Brain pericyte (primary cell): ENCODE measurements at places on chromosomes 6 and 20.

DNA sequence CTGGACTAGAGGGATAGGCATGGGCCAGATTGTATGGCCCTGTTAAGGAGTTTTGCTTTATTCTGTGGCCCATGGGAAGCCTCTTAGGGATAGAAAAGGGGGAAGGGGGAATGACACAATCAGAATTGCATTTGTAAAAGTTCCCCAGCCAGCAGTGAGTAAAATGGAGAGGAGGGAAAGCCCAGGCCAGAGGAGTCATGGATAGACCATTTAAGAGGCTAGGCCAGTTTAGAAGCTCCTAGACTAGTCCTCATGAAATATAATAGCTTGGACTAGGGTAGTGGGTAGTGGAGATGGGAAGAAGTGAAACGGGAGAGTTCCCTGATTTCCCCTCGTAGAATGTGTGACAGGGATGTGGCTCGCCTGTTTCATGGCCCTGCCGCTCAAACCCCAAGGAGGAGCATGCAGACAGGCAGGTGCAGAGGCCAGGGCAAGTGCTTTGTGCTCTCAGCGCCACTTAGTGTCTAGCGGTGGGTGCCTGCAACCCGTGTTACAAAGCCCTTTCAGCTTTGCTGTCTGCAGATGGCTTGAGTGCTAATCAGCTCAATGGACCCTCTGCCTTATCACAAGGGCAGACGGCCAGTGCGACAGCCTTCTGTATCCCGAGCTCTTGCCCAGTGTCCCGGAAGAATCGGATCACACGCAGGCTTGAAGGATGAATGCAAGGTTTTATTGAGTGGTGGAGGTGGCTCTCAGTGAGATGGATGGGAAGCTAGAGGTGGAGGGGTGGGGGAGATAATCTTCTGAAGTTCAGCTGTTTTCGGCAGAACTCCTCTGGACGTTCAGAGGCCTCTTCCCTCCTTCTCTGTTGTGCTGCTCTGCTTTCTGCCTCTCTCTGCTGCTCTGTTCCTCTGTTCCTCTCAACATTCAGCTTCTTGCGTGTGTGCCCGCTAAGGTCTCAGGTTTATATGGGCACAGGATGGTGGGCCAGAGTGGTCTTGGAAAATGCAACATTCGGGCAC, 141.1 kb downstream of the CEP57L1 start:
- no peak for DNase-seq

DNA sequence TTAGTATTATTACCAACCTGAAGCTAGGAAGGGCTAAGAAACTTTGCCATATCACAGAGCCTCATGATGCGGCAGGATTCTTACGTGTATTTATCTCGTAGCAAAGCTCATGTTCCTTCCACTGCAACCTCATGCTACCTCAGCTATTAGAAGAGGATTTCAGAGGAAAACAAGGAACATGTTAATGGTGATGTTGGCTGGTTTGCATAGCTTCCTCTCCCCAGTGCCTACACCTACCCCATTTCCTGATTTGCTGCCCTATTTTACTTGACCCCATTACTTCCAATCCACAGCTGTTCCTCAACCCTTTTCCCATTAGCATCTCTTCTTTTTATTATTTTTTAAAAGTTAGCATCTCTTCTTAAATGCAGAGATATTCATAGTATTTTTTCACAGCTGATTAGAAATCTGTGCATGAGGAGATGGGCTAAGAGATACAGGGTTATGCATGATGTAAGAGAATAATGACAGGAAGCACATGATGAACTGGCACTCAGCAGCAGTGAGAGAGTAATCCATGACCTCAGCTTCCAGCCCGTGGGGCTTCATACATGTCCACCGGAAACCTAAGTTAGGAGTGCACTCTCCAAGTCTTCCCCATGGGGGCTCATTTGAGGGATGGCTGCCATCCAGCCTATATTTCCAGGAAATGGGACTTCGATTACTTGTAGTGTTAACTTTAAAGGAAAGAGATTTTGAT, 106.1 kb upstream of the ASF1A start:
- no peak for DNase-seq

DNA sequence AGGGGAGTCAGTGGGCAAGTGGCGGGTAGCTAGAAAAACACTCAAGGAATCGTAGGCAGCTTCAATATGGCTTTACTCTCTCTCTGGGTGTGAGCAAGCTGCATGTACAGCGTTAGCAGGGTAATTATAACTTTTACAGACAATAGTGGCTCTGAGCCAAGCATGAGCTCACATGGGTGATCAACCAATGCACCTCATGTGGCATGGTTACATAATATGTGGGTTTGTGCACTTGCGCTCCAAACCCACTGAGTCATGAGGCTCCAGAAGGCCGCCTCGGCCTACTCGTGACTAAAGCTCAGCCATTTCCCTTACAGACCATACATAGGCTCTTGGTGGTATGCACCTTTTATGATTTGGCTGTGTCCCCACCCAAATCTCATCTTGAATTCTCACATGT, 78.4 kb upstream of the FBXL4 start:
- DNase-seq = no peak

- no peak for DNase-seq
These were observed 7.2 kb upstream of the CTCFL start for GRCh38 chr20:57532104-57532503.

- DNase-seq = no peak
These were observed 251.8 kb upstream of the PRND start for GRCh38 chr20:4469910-4470309.

- no peak for DNase-seq
These were observed 6.4 kb downstream of the FBXL4 start for GRCh38 chr6:98941319-98941718.

- no peak for DNase-seq
These were observed 84.5 kb upstream of the SNAP25 start for GRCh38 chr20:10134176-10134575.

DNA sequence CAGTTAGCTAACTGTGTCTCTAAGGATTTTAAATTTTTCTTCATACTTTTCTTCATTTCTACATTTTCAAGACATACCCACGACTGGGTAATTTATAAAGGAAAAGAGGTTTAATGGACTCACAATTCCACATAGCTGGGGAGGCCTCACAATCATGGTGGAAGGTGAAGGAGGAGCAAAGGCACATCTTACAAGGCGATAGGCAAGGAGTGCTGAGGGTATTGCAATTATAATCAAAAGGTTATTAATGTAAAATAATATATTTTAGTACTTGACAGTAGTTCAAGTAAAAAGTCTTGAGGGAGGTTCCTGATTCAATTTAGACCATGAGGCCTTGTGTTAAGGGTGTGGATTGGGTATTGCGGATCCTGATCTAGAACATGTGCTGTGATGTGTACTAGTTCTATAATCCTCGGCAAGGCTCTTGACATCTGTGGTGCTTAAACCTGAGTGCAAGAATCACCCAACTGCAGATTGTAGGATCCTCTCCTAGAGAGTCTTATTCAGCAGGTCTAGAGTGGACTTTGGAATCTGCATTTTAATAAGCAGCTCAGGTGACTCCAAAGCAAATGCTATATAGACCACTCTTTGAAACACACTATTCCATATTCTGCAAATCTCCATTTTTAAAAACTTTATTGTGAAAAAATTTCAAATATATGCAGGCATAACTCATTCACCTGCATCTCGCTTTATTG, 7.2 kb upstream of the ABCC10 start:
- DNase-seq = no peak

DNA sequence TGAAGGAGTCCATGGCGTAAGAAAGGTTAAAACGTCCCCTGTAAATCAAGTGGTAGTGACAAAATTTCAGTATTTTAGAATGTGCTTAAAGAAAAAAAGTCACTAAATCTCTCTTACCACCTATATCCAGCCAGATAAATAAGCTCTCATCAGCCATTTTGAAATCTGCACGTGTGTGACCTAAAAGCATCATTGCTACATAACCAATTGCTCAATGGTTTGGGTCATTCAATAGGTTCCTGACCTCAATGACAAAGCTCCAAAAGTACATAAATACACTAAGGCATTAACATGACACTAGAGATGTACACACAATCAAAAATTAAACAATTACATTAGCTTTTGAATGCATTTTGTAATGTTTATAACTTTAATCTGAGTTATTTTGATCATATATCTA, 272.4 kb downstream of the GMDS start:
- DNase-seq = no peak

GRCh38 chr6:55239099-55239498, 64.8 kb downstream of the HCRTR2 start:
- DNase-seq = no peak

- peak; percentile 78 for DNase-seq
These were observed 62.3 kb upstream of the SNX9 start for GRCh38 chr6:157760589-157761330.

DNA sequence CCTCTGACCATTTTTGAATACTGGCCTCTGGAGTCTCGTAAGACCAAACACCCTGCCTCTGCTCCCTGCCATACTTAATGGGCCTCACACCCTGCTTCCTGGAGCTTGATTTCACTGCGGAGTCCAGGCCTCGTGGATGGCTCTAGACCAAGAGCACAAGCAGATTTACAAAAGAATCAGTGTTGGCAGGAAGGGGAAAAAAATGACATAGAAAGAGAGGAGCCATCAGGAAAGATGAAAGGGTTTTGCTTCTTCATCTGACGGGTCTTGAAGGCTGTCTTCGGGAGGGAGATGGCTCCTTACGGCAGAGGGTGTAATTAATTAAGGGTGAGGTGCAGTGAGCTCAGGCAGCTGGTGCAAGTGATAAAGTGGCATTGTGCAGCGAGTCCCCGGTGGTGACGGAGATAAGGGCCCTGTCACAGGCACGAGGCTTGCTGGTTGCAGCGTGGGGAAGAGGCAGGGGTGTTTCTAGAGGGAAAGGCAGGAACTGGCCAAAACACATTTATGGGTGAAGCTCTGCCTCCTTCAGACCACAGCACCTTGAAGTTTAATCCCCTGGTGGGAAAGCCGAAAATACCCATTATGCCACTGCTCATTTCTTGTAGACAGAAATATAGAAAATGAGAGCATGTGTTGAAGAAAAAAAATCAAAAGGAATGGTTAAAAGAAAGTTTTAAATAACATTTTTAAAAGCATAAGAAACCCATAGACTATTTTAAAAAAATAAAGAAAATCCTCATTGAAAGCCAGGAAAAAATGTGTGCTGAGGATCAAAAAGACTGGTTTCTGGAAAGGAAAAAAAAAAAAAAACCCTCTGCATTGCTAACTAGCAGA, 128.6 kb upstream of the LRFN2 start:
- DNase-seq = no peak

GRCh38 chr20:48467622-48468021, 360.2 kb downstream of the PREX1 start:
- no peak for DNase-seq

DNA sequence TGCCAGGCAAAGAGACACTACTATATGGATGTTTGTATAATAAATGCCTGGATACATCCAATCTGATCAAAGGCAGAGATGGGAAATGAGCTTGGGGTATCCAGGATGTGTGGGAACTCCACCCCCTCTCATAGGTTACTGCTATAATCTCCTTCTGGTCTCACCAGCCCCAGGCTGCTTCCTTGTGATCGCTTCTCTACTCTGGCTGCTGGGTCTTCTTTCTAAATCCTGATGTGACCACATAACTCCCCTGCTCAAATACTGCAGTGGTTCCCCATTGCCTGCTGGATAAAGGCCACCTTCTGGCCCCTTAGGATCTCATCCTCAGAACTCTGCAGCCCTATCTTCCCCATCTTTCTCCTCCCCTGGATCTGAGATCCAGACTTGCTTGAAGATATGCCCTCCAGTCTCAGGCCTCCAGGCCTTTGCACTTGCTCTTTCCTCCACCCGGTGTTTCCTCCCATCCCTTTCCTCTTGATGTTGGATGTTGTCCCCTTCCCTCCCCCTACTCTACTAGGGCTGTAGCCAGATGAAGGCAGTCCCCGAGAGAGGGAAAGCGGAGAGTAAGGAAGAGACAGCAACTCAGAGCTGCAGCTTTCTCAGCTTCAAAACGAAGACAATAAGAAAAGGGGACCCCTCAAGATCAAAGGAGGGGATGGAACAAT, 828 bp upstream of the XKR7 start:
- no peak for DNase-seq

DNA sequence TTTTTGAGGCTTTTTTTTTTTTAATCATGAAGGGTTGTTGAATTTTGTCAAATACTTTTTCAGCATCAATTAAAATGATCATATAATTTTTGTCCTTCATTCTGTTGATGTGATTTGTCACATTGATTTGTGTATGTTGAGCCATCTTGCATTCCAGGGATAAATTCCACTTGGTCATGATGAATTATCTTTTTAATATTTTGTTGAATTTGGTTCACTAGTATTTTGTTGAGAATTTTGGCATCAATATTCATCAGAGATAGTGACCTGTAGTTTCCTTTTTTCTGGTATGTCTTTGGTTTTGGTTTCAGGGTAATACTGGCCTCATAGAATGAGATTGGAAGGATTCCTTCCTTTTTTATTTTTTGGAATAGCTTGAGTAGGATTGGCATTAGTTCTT, 221.9 kb upstream of the ZNF217 start:
- no peak for DNase-seq

DNA sequence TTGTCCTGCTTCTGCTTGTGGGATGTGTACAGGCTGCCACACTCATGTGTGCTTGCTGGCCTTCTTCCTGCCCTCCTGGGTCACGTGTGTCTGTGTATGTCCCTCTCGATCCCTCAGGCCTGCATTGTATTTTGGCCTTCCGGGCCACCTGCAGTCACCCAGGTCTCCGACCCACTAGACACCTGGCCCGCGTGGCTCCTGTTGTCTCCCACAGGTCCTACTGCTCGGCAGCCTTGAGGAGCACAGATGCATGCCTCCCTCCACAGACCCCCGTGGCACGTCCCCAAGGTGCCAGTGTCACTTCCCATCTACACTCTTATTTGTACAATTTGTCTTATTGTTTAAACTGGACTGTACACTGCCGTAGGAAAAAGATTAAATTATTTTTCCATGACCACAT, 43.1 kb downstream of the FOXC1 start:
- DNase-seq = no peak

- DNase-seq = no peak
These were observed 57.4 kb upstream of the CCDC167 start for GRCh38 chr6:37556881-37557644.

- DNase-seq = no peak
These were observed 899.0 kb downstream of the TFAP2A start for GRCh38 chr6:9515633-9516606.

DNA sequence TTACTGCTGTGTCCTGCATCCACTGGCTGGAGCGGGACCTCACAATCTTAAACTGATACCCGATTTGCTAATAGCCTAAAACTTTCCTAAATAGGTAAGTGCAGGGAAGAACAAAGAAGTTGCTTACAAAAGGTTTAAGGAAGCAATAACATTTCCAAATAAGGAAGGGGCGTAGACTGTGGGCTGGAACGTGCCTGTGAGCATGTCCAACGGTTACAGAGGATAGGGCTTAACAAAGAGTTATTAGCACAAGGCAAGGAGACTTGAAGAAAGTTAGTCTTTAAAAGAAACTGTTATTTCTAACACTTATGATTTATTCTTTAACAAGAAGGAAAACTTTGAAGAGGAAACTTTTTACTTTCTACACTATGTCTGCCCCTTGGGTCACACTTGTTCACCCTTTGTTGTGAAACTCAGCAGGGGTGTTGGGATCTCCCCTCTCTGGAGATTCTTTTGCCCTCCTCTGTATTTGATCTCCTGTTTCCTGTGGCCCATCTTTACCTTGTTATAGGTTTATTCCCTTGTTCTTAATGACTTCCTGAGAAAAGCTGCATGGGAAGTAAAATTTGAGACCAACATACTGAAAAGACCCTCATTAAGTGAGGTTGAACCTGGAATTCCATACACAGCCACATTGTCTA, 28.7 kb downstream of the KAT14 start:
- no peak for DNase-seq
